ENCODE measurements at places on chromosomes 6 and 20.

GRCh38 chr6:15581751-15582150, 81.1 kb downstream of the DTNBP1 start:
- no peak for DNase-seq

DNA sequence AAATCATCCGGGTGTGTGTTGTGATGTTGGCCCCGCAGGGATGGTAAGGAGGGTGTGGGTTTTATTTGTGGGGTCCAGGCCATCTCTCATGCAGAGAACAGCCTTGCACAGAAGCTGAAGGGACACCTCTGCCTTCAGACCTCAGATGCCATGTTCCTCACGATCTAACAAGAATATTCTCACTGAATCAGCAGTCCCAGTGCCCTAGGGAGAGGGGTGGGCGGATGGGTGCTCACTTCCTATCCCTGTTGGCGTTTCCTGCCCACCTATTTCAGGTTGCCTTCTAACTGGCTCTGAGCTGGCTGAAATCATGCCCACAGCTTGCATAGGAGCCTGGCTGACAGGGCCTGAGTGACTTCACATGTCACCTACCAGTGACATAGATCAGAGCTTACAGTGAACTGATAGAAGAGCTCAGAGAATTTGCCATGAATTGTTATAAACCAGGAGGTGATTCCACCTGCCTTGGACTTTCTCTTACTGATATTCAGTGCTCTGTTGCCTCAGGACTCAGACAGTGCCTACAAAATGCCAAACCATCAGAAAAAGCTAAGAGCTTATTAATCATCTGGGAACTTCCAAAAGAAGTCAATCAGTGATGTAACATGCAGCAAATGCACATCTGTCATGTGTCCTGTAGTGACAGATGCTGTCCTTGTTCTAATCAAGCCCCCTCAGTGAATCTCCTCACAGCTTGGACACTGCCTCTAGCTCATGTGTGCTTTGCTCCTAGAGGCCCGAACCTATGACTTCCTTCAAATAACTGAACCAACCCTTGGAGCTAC, 285.8 kb upstream of the PRND start:
- DNase-seq = no peak

DNA sequence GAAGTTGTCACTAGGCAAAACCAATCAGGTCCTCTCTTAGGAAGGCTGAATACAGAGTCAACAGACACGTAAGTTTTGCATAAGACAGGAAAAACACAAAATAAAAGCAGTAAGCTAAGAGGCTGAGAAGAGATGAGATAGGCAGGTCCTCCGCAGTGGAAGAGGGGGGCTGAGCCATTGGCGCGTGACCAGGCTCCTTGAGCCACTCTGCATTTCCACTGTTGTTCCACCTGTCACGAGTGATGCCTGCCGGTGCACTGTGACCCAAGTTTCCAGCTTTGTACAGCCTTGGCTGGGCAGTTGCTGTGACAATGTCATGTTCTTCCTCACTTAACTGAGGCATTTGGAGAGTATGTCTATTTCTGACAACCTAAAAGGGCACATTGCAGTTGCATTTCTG, 58.6 kb downstream of the NUDT3 start:
- DNase-seq = no peak

DNA sequence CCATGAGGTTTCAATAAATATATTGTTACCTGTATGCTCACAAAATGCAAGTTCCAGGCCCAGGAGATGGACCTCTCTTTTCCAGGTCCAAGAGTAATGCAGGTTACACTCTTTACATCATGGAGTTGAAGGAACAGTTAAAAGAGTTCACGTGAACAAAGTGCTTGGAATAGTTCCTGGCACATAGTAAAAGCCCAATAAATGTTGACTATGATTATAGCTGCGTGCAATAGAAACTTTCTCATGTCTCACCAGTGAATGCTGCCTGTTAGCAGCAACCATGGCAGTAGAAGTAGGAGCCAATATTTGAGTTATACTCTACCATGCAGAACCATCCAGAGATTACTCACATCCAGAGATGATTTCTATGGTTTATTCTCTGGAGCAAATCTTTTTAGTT, 707.5 kb downstream of the DHX35 start:
- no peak for DNase-seq

GRCh38 chr6:39420300-39421265, 98.1 kb upstream of the KCNK16 start:
- DNase-seq = no peak

DNA sequence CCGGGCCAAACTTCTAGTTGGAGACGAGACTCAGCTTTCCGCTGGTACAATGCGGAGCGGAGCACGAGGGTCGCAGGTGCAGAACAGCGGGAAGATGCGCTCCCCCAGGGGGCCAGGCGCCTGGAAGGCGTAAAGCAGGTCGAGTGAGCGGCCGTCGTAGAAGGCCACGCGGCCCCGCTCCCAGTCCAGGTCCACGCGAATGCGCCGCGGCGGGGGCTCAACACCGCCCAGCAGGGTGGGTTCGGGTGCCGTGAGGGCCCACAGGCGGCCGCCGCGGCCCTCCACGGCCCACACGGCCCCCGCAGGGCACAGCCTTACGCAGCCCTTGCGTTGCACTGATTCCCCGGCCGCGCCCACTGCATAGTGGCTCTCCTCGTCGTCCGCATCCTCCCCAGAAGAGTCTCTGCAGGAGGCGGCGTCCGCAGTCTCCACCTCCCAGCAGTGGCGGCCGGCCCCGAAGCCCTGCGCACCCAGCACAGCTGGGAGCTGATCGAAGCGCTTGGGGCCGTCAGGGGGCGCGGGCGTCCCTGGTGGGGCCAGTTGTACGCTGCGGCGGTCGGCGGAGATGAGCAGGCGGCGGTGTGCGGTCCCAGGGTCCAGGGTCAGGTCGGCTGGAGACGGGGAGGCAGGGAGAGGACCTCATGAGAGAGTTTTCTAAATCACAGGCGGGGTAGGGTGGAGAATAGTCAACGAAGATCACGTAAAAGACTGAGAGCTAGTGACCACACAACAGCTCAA, 4.3 kb downstream of the PPP1R11 start:
- DNase-seq = no peak

DNA sequence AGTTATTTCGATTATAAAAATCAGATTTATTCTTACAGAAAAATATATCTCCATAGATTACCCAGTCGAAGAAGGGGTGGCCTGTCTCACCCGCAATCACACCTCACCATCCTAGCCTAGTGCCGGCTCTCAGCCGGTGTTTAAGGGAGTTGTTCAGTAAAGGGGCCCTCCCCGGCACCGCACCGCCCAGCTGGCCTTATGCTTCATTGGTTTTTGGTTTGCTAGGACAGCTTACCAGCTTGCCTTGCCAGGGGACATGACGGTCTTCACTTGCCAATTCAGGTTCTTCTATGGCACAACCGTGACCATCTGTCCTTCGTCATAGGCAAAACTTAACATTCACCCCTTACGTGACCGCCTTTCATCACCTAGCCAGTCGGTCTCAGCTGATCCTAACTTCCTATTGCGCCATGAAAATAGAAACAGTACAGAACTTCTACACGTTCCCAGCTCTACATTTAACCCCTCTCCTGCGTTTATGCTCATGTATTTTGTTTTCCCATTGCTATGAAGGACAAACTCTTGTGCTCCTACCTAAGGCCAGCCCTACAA, 44.7 kb upstream of the SLC22A16 start:
- no peak for DNase-seq

DNA sequence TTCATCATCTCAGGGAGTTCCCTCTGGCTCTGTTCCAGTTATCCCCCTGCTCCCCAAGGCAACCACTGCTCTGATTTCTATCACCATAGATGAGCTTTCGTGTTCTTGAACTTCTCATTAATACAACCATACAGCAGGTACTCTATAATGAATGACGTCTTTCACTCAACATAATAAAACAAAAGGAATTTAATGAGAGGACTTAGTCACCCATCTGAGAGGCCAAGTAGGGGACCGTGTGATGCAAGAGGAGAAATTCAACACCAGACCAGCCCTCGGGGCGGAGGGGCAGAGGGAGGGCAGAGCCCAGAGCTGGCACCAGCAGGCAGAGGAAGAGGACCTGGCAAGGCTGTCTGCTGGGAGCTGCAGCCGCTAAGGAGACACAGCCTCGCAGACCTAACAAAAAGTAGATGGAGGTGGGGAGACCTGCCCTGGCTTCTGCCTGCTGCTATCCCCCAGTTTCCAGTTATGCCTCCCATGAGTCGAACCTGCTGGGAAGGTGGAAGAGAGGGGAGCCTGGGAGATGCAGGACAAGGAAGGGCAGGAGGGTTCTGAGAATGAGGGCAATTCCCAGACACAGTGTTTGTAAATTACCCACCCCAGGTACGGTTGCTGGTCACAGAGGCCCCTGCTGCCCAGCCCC, 13.8 kb downstream of the CCN5 start:
- DNase-seq = no peak

GRCh38 chr20:41989935-41990635, 371.9 kb upstream of the CHD6 start:
- no peak for DNase-seq

GRCh38 chr6:49912196-49912595, 45.9 kb upstream of the CRISP1 start:
- DNase-seq = no peak

DNA sequence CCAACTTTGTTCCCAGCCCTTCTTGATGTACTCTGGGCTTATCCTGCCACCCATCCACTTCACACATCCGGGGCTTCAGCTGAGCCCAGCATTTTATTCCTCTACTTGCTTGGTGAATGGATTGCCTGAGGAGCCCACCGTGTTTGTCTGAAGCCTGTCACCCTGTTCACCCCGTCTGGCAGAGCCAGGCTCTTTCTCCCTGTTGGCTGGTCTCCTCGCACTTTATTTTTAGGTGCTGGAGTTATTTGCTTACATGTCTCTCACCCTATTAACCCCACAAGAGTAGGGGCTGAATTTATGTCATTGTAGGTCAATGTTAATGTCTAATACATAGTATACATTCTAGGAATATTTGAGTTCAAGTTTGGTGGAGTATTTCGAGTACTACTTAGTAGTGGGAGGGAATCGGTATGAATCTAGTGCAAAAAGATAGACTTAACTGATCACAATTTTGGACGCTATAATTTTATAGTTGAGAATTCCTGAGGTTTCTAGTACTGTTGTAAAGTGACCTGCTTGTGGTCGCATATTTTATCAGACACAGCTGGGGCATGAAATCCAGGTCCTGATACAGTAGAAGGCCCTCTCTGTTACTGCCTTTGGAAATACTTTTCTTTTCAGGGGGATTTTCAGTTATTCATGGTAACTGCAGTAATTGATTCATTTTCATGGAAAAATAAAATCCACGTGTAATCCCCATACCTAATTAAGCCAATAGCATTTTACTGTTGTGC, 10.8 kb downstream of the JARID2 start:
- DNase-seq = no peak

GRCh38 chr6:88171312-88171711, 5.2 kb upstream of the CNR1 start:
- no peak for DNase-seq

DNA sequence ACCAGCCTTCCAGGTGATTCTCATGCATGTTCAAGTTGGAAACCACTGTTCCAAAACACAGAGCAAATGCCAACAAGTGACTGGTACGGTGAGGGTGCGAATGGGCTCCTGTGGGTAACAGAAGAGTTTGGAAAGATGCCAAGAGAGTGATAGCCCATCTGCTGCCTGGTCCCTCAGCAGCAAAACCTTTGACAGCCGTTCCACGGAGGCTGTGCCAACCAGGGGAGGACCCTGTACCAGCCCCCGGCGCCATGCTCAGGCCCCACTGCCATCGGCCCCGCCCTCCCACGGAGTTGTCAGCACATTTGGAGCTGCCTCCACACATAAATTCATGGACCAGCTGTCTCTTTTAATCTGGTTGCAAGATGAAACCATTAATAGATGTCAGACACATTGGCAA, 4.4 kb upstream of the PTPRT start:
- DNase-seq = no peak

DNA sequence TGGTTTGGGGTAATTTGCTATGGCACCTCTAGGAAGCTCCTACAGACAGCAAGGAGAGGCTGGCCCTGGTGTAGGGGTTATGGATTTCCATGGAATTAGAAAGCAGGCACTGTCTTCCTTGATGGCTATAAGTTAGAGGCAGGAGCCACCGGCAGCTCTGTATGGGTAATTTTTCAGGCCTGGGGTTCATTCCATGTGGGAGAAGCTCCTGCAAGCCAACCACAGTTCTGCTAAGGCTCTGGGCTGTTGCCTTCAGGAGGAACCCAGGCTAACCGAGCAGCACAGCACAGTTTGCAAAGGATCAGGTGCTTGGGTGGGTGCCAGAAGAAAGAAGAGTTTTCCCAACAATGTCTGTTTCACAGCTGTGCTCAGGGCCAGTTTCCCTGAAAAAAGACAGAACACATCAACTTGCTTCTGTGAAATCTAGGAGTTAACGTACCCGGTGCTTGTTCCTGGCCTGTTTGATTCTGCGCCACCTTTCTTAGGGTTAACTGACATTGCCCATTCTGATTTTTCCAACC, 162.8 kb upstream of the MYLIP start:
- no peak for DNase-seq

DNA sequence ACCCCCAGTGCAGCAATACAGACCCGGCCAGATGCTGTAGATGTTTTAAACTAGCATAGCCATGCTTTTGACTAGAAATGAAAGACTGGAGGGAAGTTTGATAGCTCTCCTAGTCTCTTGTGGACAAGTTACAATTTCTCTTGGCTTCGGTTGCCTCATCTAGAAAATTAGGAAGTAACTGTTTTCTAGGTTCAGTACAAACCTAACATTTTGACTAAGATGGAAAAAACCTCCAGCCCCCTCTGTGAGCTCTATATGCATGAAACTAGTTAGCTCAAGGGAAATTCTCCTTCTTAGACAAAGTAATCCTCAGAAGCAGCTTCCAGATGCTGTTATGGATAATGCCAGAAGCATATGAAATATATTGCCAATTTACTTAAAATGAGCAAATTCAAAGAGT, 86.6 kb downstream of the RNF144B start:
- DNase-seq = no peak

DNA sequence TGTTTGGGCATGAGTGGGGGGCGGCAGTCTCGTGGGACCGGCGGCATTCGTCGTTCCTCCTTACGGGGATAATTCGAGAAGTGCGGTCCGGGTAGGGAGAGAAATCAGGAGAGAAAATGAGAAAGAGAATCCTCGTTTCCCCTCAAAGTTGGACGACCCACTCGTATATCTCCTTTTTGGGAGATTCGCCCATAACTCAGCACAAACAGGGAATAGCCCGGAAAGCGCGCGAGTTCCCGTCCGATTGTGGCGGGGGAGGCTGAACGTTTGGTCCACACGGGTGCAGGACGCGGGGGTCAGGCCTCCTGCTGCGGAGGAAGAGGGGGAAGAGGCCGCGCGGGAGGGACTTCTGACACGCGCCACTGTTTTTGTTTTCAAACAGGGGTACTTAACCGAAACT, 42.4 kb downstream of the POPDC3 start:
- DNase-seq = no peak
